ENCODE measurements at places on chromosomes 4 and X. TPM values are rescaled to one million over a fixed set of nuclear protein-coding genes. Genes with fewer than 3 reads are reported as not detected.

Gene RPL10
- total RNA-seq: 4,855 TPM

Gene ARHGAP6
- total RNA-seq: 9.1 TPM

Gene KLF8
- 38.5 TPM for total RNA-seq

Gene TLR3
- 6.4 TPM for total RNA-seq

Gene SPANXD
- not detected for total RNA-seq

Gene GPAT3
- total RNA-seq: 6.0 TPM

Gene TRIM61
- not detected for total RNA-seq

Gene GLOD5
- total RNA-seq: not detected

Gene SYP
- total RNA-seq: 2.5 TPM

Gene CT55
- total RNA-seq: not detected

Gene GPM6B
- 9.0 TPM for total RNA-seq

DNA sequence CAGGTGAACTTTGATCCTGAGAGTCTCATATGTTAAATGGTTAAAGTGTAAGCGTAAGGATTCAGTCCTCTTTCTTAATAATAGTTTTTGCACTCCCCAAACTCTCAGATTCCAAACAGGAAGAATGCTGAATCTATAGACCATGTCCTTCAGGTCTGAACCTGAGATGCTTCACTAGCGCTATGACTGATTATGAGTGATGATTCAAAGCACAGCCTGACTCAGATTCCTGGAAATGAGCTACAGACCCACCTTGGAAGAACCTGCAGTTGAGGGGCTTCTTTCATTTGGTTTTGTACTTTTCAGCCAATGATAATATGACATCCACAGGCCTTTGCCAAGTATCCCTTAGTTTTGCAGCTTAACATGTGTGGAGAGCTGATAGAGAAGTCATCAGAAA, 1.4 kb downstream of the EDNRA start:
- DNase-seq: no peak

DNA sequence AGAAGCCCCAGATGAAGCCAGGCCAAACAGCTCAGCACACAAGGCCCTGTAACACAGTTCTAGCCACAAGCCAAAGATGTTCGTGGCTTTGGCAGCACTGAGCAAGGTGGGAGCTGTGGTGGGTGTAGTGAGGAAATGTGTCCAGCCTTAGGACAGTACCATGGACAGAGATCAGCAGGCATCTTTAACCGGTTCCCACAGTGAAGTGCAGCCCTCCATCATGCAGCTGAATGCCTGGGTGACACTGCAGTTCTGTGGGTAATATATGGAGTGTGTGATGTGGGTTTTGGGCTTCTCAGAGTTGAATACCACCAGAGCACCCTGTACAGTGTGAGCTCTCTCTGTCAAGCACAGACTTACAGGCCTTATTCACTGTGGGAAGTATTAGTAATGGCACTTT, 6.0 kb upstream of the NEXMIF start:
- no peak for DNase-seq

DNA sequence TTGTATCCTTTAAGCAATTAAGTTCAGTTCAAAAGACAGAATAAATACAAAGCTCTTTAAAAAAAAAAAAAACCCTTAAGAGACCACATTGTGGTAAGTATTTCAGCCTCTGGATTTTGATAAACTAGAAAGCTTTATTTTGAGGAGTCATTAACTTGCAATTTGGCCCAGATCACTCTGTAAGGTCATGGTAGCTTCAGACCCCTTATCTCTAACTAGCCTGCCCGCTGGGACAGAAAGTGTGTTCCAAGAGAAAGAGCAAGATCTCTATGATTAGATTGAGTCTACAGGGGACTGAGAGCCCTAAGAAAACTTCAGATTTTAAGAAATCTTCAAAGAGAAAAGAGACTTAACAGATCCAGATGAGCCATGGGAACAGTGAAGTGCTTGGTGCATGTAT, 45.6 kb downstream of the GALNT7 start:
- DNase-seq: no peak

GRCh38 chrX:37759878-37760418, 19.9 kb upstream of the CYBB start:
- no peak for DNase-seq

DNA sequence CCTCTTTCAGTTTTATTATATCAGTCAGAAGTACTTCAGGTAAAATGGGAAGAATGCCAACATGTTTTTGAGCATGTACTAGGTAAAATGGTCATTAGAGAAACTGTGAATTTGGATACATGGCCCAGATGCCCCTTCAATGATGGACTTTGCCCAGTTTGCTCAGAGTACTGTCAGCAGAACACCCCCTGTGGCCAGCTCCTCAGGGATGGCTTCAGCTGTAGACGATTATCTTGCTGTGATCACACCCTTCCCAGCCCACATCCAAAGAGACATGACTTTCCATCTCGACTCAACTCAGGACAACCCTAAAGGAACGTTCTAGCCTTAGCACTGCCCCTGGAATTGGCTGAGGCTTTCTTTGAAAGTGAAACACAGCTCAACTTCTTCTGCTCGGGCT, 439.1 kb downstream of the PACRGL start:
- no peak for DNase-seq

DNA sequence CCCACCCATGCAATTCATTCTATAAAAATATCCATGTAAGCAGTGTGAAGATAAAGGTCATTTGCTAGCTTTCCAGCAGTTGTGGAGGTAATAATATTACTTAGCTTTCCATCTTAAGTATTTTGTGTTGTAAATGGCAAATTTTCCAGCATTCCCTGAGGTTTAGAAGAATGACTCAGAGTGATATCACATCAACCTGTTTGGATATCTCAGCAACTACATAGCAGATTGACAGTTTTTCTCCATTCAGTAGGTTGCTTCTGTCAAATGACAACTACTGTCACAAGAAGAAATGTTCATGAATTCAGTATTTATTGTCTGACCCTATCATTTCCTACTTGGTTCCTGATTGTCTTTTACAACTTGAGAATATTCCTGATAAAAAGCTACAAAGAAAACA, 434.9 kb upstream of the GALNTL6 start:
- DNase-seq: no peak

- DNase-seq: peak; percentile 88
Measured at GRCh38 chrX:109485470-109486340, 3.8 kb upstream of the GUCY2F start.

DNA sequence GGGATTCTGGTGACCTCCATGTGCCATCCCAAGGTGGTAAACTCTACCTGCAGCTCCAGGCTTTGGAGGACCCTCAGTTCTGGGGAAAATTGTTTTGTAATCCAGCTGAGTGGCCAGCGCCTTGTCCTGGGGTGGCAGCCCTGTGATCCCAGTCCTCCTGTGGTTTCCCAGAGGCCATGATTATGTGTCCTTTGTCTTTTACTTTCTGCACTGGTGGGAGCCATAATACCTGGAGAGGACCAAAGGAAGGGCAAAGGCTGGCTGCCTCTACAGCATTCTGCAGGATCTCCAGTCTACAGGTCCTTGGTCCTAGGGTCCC, 64.0 kb downstream of the NBDY start:
- no peak for DNase-seq

DNA sequence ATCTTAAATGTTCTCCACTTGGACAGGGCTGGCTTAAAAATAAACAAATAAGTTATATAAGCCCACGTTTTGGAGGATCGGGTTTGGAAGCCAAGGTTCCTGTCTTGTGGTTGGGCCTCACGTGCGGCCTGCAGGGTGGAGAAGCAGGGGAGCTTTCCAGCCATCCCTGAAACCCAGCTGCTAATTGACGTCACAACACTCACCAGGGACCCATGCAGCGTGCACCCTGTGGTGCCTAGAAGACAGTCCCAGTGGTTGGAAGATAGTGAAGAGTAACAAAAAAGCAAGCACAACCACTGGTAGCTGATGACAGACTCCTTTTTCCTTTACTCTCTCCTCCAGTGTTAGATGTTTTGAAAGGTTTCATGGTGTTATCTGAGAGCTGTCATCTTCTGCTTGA, 142.0 kb upstream of the RBPJ start:
- DNase-seq: peak; percentile 90

GRCh38 chr4:143287572-143287923, 49.1 kb upstream of the GAB1 start:
- DNase-seq: no peak

- no peak for DNase-seq
Measured at GRCh38 chr4:76709772-76710090, 188.2 kb downstream of the SOWAHB start.

DNA sequence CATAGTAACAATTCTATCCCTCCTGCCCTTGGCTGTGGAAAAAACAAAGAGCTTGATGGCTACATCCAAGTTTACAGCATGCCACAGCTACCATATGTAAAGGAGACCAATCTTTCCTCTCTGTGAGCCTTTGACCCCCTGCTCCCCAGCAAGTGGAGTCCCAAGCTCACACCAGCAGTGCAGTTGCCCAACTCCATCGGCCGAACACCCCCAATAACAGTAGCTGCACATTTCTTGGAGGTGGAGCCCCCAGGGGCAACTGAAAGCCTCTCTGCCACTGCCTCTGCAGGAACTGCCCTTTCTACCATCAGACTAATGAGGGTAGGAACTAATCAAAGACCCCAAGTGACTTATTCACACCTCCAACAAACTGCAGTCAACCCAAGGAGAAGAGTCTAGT, 81.0 kb upstream of the TCEAL2 start:
- no peak for DNase-seq

- no peak for DNase-seq
Measured at GRCh38 chr4:96375367-96375766, 535.5 kb downstream of the PDHA2 start.

- DNase-seq: no peak
Measured at GRCh38 chr4:127686658-127687057, 43.5 kb upstream of the SLC25A31 start.

DNA sequence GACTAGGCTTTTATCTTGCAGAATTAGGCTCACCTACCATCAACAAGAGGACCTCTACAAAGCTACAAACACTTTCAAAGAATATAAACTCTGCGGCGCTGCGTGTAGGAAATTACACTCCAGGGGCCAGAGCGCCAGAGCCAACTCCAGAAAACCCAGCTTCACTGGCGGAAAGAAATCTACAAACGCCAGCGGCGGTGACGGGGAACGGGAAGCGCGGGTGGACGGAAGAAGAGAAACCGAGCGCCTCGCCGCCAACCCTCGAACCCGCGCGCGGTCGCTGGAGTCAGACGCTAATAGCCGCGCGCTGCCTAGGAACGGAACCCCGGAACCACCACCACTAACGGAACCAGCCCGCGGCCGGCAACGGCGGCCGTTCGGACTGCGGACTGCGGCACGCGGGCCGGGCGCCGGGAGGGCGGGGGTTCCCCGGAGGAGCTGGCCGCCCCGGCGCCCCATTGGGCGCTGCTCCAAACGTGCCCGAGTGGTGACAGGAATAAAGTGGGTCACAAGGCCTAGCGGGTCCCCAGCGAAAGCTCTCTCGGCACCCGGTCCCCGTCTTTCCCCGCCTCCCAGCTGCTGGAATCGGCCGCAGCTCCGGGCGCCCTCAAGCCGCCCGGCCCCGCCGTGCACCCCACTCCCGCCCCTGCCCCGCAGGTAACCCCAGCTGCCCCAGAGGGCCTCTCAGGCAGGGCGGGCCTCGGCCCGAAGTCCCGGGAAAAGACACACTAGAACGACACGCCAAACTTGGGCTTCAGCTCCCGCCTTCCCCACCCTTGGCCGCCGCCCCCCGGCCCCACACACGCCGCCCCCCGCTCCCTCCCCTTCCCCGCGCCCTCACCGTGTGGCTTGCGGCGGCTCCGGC, 836 bp downstream of the CLOCK start:
- peak; percentile 61 for DNase-seq

- DNase-seq: no peak
Measured at GRCh38 chr4:125062115-125063050, 252.4 kb upstream of the FAT4 start.

DNA sequence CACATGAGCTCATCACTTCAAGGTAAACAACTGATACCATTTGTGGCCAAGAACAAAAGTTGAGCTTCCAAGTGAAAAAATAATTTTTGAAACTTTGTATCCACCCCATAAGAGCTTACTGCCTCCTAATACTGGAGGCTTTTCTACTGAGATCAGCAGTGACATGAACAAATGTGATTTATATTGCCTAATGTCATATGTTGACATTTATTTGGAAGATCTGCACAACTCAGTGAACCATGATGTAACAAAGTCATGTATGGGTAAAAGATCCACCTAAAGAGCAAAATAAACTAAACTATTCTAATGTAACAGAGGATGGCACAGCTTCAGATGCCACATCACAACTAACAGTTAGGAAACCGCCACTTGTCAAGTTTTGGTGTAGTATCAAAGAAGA, 65.8 kb downstream of the AFAP1 start:
- DNase-seq: no peak

GRCh38 chrX:133670383-133670782, 255.1 kb upstream of the GPC4 start:
- peak; percentile 14 for DNase-seq

DNA sequence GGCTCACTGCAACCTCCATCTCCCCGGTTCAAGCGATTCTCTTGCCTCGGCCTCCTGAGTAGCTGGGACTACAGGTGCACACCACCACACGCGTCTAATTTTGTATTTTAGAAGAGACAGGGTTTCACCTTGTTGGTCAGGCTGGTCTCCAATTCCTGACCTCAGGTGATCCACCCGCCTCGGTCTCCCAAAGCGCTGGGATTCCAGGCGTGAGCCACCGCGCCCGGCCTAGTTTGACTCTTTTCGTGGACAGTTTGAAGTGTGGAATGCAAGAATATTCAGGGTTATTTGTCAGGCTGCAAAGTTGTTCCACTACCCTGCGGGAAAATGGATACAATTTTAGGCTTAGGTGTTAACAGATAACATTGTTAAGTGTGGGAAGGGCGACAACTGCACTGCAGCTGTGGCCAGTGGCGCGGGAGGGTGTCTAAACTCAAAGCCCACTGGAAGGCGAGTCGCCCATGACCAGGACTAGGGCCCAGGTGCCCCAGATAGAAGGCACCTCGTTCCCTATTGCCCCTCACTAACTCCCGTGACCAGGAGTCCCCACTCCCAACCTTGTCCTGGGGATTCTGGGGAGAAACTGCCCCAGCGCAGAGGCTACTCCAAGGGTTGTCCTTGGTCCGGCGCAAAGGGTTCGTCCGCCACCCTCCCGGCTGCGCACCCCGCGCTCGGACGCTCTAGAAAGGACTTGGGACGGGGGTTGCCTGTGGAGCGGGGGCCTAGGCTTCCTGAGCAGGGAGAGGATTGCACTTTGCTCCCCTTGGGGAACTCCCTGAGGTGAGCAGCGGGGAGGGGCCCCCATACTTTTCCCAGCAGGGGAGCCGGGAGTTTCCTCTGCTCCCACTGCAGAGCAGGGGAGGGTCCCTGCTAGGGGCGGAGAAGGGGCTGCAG, 1.1 kb upstream of the CD99 start:
- DNase-seq: peak; percentile 69

- DNase-seq: no peak
Measured at GRCh38 chr4:139902321-139903320, 237.0 kb downstream of the MGST2 start.

DNA sequence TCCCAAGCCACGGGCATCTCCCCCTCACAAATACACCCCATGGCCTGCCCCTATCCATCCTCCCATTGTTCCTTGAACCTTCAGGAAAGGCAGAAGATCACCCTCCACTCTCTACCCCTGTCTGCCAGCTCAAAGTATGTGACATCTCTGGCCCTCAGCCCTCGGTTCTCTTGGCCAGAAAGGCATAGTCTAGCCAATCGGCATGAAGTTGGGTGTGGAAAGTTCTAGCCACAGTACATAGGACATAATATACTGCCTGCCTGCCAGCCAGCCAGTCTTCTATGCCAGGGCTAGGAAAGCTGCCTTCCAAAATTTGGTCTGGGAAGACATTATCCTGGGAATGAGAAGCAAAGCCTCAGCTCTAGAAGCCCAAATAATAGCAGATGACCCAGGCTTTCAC, 3.2 kb upstream of the PLP1 start:
- no peak for DNase-seq

- no peak for DNase-seq
Measured at GRCh38 chrX:78119521-78120227, 15.6 kb downstream of the PGK1 start.

- DNase-seq: no peak
Measured at GRCh38 chr4:180799798-180800197, 1443.4 kb upstream of the TENM3 start.

- no peak for DNase-seq
Measured at GRCh38 chr4:110361921-110362320, 114.0 kb upstream of the ENPEP start.

All from lower leg skin (tissue), 4 donors.